Urinary bladder (tissue), 4 donors: ENCODE measurements at places on chromosomes 1 and 21. TPM values are rescaled to one million over a fixed set of nuclear protein-coding genes. Genes with fewer than 3 reads are reported as not detected.

Gene IL19
- total RNA-seq, result not detected

Gene OR2T35
- not detected for total RNA-seq

Gene WNT4
- 3.0 TPM for total RNA-seq

Gene FHAD1
- 2.0 TPM for total RNA-seq

Gene CEP170
- total RNA-seq, result 163 TPM

Gene SHE
- total RNA-seq, result 17.7 TPM

Gene LAX1
- total RNA-seq, result 0.42 TPM

Gene NPHP4
- total RNA-seq, result 6.8 TPM

Gene CFHR4
- total RNA-seq, result not detected

Gene FCRL5
- total RNA-seq, result 0.11 TPM

Gene TBX15
- total RNA-seq, result 5.2 TPM

Gene NR0B2
- total RNA-seq, result not detected

Gene EPHA2
- 11.3 TPM for total RNA-seq

Gene LAD1
- 12.6 TPM for total RNA-seq

DNA sequence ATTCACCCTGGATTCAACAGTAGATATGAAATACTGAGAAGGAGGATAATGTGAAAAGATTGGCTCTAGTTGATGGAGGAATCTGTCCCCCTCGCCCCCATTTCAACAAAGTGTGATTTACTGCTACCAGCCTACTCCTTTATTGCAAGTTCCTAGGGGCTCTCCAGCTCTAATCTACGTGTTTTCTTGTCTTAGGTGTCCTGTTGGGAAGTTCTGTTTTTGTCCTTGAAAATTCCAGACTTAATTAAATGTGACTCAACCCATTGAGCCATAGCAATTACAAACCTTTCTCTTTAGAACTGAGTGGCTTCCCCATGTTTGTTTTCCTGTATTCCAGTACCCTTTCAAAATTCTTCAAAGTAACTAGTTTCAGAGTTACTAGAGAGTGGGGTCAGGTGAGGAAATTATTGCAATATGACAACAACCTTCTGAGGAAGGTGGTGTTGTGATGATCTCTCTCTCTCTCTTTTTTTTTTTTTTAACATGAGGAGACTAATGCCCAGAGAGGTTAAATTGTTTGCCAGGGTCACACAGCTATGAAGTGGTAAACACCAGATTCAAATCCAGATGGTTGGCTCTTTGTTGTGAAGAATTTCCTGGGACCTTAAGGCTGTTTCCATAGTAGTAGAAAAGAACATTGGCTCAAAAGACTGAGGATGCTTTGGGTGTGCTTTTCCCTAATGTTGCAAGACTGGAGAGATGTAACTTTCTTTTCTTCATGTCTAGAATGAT lies 3.5 kb downstream of the RGL1 start:
- DNase-seq, result no peak

GRCh38 chr1:156428746-156429288 lies 59.8 kb downstream of the RHBG start:
- DNase-seq, result no peak

- no peak for DNase-seq
Observed at GRCh38 chr21:16085421-16085820, 355.6 kb downstream of the USP25 start.

DNA sequence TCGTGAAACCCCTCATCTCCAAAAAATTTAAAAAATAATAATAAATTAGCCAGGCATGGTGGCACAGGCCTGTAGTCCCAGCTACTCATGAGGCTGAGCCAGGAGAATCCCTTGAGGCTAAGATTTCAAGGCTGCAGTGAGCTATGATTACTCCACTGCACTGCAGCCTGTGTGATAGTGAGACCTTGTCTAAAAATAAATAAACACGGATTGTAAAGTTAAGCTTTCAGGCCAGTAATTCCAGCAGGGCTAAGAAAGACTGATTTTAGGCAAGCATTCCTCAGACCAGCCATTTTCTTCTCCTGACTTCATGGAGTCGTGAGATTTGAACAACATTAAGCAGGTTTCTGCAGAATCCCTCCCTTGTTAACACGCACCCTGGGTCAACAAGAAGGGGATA lies 77.2 kb upstream of the EFHD2 start:
- no peak for DNase-seq

DNA sequence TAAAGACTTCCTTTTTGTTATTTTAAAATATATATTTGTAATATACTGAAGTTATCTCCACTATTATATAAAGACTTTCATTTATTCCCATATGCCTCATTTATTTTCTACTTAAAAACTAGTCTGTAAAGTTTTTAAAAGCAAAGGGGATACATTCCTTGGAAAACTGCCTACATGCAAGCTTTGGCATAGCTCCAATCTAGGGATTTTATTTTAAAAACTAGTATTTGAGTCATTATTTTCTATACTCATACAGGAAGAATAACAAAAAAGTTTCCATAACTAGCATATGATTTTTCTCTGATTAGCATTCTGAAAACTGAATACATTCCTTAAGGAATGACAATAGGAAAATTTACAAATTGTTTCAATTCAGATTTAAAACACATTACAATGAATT lies 88.9 kb downstream of the COL24A1 start:
- no peak for DNase-seq

DNA sequence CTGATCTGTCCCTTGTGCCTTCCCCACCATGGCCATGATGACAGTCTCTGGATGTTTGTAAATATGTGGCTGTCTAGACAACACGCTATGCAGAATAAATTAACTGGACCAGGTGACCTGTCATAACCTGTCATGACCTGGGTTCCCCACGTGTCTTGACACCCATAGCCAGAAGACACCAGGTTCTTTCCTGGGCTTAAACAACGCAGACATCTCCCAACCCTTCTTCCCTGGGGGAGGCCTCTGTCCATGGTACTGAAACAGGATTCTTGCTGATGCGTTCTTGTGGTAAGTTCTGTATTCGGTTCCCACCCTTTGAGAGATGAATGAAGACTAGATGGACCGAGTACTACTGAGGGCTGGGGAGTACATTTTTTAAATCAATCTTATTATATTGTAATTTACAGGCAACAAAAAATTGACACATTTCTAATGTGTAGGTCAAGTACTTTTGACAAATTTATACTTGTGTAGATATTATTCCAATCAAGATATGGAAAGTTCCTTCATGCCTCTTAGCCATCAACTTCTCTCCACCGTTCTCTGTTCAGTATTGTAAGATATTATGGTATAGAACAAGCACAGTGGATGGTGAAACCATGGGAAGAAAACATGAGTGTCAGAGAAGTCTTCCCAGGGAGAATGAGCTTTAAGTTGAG lies 738.8 kb downstream of the PTPRU start:
- DNase-seq, result no peak

- no peak for DNase-seq
Observed at GRCh38 chr1:212218065-212218464, 67.1 kb upstream of the PPP2R5A start.

DNA sequence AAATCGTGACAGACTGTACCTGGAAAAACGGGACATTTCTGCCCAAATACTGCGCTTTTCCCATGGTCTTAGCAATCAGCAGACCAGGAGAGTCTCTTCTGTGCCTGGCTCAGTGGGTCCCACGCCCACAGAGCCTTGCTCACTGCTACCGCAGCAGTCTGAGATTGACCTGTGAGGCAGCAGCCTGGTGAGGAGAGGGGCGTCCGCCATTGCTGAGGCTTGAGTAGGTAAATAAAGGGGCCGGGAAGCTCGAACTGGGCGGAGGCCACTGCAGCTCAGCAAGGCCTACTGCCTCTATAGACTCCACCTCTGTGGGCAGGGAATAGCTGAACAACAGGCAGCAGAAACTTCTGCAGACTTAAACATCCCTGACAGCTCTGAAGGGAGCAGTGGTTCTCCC lies 203.1 kb downstream of the DENND1B start:
- DNase-seq, result no peak

GRCh38 chr1:159991513-159991912 lies 37.5 kb upstream of the SLAMF9 start:
- no peak for DNase-seq

DNA sequence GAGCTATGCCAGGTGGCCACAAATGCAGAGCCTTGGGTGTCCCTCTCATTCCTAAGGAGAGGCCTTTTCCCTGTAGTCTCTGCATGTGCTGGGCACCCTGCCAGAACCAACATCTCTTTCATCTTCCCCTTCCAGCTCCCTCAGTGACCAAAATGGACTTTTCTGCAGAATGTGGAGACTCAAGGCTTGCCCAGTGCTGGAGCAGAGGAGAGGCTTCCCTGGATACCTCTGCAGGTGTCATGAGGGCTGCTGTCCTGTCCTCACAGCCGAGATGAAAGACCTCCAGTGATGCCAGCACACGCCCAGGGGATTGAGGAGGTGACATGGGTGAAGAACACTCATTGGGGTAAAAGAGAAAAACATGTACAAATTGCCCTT lies 347.0 kb upstream of the AJAP1 start:
- no peak for DNase-seq

DNA sequence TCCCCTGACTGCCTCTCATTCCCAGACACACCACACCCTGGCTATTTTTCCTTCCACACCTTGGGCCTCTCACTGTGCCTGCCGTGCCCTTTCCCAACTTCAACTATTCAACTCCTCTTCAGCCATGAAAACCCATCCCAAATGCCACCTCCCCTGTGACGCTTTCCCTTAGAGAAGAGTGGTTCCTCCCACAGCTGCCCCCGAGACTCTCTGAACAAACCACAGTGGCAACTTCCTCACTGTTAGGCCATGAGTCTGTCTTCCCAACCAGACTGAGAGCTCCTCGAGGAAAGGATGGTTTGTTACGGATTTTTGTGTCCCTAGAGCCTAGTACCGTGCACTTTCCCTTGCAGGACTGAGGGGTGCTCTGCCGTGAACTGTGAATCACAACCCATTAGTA lies 59.2 kb downstream of the LRRN2 start:
- no peak for DNase-seq

DNA sequence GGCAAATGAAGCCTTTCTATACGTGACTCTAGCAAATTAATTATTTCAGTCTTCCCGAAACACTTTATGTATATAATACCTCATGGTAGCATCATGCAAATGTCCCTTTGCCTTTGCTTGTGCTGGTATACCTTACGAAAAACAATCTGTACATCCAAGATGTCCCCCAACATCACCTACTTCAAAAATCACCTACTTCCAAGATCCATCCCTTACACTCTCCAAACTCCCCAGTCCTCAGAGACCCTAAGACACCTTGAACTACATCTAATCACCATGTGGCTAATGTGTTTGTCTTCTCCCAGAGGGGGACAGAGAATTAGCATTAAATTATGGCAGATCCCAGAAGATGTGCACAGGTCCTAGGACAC lies 46.5 kb upstream of the CRNN start:
- no peak for DNase-seq

- no peak for DNase-seq
Observed at GRCh38 chr1:206048582-206048981, 4.4 kb upstream of the RHEX start.

DNA sequence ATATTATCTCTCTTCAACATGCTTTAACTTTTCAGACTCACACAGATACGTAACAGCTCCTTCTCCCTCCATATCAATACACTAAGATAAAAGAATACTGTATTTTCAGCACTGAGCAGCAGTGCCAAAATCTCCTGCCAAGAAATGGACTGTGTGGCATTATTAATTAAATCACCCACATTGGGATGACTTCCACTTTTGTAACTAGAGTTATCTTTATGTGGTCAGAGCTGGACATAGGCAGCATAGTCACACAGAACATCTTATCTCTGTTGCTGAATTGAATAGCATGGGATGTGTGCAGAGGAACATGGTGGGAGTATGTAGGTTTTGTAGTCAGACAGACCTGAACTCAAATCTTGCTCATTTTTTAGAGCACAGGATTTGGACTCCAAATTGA lies 41.4 kb upstream of the CACYBP start:
- no peak for DNase-seq

- DNase-seq, result no peak
Observed at GRCh38 chr1:220219136-220219442, 53.2 kb downstream of the RAB3GAP2 start.

DNA sequence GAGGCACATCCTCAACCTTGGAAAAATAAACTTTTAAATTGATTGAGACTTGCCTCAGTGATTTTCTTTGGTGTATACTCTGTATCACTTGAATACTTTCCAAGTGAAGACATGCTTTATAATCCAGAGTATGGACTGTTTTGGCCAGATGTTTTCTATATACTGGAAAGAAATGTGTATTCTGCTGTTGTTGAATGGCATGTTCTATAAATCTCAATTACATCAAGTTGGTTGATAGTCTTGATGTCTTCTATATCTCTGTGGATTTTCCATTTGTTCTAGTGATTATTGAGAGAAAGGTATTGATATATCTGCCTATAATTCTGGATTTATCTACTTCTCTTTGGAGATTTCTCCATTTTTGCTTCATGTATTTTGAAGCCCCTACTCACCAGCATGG lies 37.5 kb downstream of the EBNA1BP2 start:
- no peak for DNase-seq

- DNase-seq, result no peak
Observed at GRCh38 chr1:160575112-160575664, 4.1 kb downstream of the CD84 start.

DNA sequence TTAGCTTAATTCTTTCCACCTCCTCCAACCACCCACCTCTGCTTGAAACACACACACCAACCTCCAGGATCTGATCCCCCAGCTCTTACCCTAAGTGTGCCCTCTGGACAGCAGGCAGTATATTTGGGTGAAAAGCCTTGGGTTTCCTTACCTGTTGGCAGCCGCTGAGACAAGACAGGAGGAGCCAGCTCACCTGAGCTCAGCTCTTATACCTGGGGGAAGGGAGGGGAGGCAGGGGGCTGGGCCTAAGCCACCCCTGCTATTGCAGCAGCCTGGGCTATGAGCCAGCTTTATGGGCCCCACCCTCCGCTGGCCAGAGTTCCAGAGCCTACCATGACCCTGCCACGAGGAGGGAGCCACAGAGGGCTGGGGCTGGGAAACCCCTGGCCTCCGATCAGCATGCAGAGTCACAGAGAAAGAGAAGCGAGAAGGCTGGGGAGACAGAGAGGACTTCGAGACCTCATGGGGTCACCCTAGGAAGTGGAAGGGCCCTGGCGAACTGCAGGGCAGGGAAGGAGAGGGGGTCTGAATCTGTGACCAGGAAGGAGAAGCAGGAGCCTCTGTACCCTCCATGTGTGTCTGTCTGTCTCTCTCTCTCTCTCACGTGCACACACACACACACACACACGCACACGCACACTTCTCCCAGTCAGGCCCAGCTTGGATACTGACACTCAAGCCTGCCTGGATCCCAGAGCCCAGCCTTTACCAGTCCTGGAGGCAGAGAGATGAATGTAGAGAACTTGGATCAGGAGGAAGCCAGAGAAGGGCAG lies at the start of gene S100A14:
TSS of gene S100A14 (minus strand) at position 182 of the 773 bp plus-strand sequence. CDS start 467 bp downstream, outside the sequence.
- no peak for DNase-seq

DNA sequence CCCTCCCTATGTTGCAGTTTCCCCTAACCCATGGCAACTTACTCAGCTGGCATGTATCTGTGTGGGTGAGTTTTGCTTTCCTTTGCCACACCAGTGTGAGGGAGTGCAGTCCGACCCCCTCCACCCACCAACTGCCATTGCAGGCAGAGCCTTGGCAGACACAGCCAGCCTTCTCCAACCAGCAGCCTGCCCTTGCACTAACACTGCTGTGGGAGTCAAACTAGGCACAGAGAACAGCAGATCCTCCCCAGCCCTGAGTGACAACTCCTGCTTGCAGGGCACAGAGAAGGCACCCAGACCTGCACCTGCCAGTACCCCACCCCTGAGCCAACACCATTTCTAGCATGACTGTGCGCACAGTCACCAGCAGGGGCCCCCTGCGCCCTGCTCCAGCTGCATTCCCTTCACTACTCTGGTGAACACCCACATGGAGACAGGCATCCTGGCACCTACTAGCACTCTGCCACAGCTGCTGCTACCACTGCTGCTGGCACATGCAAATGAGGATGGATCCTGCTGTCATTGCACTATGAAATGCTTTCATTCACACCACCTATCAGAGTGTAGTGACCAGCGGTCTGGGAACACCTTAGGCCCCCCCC lies 98.4 kb downstream of the MAGI3 start:
- no peak for DNase-seq

- no peak for DNase-seq
Observed at GRCh38 chr1:209431813-209432442, 151.6 kb upstream of the CAMK1G start.
